ENCODE measurements at places on chromosomes 2 and 18.
A peak's percentile ranks its signal among the peaks of the same experiment; 100 is the strongest.

DNA sequence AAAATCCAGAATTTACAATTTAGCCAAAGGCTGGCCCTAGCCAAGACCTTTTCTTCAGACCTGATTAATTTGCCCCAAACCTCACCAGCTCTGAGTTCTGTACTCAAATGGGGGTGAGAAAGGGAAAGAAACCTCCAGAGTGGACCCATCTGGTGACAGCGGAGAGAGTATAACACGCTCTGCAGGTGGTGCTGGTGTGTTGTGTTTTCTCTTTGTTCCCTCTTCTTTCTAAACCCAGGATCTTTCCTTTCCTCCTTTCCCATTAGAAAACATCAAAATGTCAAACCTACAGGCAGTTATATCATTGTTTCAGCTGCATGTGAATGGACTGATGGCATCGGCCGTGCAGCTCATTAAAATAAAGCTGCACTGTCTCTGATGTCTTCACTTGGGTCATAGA is 253.2 kb upstream of the SP5 start:
- DNase-seq = no peak

DNA sequence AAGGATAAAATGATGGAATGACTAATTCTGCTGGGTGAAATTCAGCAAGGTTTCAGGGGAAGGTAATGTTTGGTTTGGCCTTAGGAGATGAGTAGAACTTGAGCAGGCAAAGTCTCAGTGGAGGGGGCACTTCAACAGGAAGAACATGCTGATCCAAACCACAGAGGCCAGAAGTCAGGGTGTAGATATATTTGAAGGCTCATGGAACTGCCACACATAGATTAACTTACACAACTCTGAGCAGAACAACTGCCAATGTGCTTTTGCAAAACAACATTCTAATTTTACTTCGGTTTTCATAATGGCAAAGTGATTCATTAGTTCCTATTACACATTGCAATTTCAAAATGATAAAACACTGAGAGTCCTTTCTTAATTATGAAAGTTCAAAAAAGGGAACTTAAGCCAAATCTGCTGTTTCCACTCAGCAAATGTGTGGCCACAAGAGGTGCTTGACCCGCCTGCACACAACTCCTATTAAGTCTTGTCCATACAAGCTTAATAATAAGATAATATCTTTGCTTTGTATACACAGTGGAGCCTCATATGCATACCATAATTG is 284.8 kb downstream of the MREG start:
- DNase-seq = no peak

DNA sequence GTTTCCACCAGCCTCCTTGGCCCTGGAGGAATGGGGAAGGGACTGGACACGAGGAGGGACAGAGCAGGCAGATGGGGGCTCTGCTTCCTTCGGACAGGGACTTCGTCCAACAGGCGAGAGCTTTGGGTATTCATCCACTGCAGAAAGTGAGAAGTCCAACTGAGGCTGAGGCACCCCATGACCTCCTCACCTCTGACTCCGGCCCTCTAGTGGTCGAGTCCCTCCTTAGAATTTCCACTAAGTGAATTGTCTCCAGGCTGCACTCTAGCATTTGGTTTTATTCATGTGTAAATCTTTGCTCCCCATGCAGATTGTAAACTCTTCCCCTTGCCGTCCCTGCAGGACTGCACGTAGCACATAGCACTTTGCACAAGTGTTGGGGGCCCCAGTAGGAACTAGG is 75.6 kb downstream of the TMEM247 start:
- peak; percentile 40 for DNase-seq

DNA sequence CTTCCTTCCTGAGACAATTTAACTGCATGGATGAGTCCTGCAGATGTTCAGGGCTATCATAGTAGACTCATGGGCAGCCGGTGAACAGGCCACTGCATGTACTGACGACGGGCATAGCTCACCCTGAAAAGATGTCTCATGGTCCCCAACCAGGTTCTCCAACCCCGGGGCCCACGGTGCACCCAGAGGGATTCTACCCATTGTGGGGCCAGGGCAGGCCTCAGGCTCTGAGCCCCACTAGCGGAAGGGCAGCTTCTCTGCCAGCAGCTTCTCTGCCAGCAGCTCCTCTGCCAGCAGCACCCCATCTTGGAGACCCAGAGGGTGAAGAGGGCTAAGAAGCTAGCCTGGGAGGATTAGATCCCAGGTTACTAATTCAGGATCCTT is 3.2 kb upstream of the CNNM4 start:
- no peak for DNase-seq

GRCh38 chr2:145751629-145752028 is 1231.7 kb upstream of the ZEB2 start:
- no peak for DNase-seq

DNA sequence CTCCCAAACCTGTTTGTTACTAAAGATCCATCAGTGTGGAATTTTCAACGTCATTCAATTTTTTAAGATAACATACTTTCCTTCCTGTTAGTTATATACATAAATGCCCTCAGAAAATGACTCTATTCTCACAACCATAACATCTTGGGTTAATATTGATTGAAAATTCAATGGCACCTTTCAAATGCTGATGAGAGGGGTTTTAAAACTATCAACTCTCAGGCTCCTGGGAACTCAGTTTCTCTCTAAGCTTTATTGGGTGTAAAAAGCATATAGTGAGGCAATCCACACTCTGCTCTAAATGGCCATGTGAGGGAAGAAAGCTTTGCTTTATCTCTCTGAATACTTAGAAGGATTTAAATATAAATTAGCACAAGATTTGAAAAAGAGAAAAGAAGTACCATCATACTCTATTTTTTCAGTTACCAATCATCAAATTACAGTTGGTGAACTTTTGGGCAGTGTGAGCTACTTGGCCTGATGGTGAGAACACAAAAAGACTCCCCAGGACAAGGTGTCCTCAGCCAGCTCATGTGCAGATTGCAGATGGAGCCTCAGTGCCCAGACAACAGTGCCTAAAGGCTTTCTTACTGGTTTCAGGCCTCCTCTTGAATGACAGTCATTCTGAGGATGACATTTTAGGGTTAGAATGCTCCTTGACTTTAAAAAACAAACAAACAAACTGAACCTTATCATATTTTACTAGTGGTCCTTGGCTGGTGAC is 24.6 kb upstream of the CERS6 start:
- DNase-seq = no peak

GRCh38 chr2:27954771-27955383 is 64.3 kb downstream of the BABAM2 start:
- DNase-seq = peak; percentile 58

- DNase-seq = no peak
Observed at GRCh38 chr18:54240629-54241107, 16.2 kb upstream of the MBD2 start.

GRCh38 chr2:70516596-70516995 is 37.0 kb downstream of the TGFA start:
- DNase-seq = no peak

- DNase-seq = peak; percentile 62
Observed at GRCh38 chr2:216666461-216667233, 28.7 kb downstream of the IGFBP5 start.

DNA sequence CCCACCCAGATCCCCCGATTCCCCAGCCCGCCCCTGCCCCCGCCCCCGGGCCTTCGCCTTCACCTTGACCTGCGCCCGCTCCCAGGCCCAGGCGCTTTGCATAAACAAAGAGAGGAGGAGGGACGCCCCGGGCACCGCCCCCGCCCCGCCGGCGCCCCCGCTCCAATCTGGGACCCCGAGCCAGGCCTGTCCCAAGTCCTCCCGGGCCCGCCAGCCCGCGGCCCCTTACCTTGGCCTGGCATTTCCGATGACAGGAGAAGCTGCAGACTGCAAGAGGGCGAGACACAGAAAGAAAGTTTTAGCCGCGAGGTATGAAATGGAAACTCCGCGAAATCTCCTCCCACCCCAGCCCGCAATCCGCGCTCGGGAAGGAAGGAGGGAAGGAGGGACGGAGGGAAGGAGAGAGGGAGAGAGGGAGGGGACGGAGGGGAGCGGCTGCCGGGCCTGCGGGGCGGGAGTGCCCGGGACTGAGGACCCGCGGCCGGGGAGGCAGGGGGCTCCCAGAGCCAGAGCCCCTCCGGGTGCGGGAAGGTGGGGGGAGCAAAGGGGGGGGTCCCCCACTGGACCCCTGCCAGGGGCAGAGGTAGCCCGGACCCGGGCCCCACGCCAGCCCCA is 24.2 kb downstream of the TNS1 start:
- DNase-seq = no peak

DNA sequence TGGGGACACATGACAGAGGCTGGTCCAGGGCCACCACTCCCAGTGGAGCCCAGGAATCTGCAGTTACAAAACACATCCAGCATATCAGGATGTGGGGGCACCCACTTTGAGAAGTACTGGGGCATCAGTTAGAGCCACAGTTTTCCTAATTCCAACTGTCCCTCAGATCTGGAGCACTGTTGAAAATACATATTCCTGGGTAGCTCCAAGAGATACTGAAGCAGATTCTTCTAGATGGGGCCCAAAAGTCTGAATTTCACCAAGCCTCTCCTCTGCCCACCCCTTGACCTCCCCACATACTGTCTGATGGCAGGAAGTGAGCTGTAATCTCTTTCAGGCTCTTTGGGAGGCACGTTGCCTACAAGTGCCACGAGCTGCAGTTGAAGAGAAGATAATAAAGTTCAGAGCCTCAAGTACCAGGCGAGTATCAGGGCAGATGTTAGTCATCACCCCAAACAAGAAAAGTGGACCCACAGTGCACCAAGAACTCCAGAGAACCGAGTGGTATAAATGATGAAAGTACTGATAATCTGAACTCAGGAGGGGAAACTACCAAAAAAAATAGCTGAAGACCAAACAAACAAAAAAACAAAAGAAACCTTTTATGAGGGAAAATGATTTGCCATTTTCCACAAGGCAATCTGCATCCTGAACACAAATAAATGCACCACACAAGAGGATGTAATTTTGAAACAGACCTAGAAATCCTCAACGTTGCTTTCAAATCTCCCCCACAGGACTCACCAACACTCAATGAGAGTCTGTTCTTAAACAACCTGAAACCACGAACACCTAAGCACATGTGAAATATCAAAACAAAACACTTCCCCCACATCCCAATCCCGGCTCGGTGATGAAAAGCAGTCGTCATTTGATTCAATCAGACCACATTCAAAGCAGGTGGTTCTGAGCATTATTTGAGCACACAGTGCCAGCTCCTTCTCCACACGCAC is 98.7 kb downstream of the TCF4 start:
- DNase-seq = peak; percentile 5

DNA sequence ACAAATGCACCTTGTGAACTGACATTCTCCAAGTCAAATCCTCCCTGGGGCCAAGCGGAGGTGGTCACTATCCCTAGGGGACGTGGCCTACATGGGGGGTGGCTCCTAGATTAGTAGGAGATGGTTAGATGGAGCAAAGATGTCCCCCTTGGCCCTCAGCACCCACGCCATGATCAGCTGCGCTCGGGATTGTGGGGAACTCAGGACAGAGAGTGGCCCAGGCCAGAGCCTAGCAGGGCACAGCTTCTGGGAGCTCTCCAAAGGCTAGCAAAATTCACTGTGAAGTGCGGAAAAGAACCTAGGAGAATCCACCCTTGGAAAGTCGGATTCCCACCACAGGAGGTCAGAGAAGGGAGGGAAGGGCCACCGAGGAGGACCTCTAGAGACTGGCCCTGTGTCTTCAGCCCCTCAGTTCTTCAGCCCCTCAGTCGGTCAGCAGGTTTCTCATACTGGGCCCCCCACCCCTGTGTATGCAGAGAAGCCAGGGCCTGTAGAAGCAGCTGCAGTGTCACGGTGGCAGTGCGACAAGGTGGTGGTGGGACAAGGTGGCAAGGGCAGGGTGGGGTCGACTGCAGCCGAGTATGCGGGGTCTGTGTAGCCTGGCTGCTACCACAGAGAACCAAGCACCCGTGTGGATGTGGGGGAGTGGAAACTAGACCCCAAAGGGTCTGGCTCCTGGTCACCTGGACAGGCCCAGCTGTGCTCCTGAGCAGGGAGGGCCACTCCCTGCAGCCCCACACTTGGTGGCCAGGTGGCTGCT is 18.4 kb downstream of the GPR55 start:
- DNase-seq = no peak

DNA sequence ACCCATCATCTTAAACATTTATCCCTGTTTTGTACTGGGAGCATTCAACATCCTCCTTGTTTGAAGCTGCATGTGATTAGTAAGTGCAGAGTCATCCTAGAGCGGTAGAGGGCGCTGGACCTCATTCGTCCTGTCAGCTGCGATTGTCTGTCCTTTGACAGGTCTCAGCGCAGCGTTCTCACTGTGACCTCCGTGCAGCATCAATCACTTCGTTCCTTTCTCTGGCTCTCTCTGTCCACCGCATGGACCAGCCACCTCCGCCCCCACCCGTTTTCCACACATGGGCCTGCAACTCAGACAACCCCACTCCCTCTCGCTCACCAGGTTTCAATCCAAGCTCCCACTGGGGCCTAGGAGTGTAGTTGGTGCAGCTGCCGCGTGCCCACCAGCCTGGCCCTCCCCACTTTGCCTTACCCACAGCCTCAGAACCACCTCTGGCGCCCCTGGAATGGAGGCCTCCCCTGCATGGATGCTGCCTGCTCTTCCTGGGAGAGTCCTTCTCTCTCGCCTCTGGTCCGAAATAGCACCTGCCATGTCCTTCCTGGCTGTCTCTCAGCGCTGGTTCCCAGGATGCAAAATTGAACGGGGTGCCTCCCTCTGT is 90.5 kb downstream of the NDUFA10 start:
- peak; percentile 61 for DNase-seq

GRCh38 chr2:231791107-231791506 is 4.9 kb downstream of the COPS7B start:
- no peak for DNase-seq

DNA sequence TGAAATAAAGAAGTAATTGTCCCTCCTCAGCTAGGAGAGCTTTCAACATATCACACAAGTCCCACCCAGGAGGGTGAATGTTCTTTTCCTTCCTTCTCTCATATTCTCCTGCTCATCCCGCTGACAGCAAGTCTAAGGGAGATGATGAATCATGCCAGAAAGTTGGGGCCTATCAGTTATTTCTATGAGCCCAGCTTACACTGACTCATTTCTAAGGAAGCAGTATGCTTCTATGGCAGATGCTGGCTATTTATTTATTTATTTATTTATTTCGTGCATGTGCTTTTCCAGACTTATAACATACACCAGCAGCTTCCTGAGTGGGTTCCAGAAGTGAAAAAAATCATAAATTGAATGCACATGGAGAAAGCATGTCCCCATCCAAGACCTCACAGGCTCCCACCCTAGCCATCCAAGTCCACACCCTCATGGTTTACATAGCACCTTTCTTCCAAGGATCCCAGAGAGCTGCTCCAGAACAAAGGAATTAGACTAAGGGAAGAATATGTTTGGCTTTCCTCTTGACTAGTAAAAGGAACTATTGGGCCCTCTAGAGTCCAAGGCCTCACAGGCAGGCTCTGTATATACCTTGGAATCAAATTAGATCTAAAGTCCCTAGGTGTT is 1074.2 kb upstream of the ZEB2 start:
- DNase-seq = no peak

DNA sequence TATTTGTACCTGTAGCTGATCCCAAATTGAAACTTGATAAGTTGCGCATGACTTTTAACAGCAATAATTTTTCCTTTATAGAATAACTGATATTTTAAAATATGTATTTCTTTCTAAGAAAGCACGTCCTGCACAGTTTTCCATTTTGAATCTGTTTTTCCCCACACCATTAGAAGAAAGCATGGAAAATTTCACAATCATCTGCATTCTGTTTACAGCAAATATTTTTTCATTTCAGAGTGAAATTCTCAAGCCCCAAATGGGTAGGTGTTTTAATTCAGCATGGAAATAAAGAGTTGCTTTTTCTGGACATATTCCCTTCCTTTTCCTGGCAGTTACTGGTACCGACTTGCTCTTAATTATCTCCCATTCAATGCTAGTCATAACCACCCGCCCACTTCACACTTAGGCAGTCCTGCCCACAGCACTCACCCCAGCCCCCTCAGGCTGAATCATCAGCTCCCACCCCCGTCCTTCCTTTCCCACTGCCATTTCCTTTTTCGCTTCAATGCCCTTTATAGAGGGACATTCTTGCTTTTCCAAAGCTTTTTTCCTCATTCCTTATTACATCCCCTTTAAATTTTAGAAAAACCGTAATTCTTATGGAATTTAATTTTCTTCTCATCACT is 89.2 kb upstream of the GLS start:
- peak; percentile 67 for DNase-seq
